ENCODE measurements at places on chromosomes 1 and 21. TPM values are rescaled to one million over a fixed set of nuclear protein-coding genes. Genes with fewer than 3 reads are reported as not detected.

GRCh38 chr1:4599521-4599920 lies 54.9 kb upstream of the AJAP1 start:
- DNase-seq, result no peak

GRCh38 chr1:8203056-8203455 lies 114.9 kb upstream of the SLC45A1 start:
- no peak for DNase-seq

DNA sequence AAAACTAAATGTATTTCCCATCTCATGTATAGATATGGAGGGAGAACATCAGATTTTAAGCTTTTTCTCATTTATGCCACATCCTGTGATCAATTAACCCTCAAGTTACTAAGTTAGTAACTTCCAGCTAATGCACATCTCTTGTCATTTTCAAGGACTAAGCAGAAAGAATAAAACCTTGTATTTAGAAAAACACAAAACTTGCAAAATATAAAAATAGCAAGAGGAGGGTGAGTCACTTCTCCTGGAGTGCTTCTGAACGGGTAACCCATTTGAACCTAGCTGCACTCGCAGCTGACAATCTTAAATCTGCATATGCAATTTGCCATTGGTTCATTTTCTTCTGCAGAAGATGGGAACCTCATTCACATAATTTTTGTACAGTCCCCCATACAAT lies 500.5 kb downstream of the SETD4 start:
- no peak for DNase-seq

- DNase-seq, result no peak
These were observed 2.6 kb downstream of the HMGN2 start for GRCh38 chr1:26474818-26475217.

Gene LIPI
- total RNA-seq, result not detected

- no peak for DNase-seq
These were observed 5.6 kb downstream of the TTC34 start for GRCh38 chr1:2795926-2796325.

Gene UMODL1
- not detected for total RNA-seq

DNA sequence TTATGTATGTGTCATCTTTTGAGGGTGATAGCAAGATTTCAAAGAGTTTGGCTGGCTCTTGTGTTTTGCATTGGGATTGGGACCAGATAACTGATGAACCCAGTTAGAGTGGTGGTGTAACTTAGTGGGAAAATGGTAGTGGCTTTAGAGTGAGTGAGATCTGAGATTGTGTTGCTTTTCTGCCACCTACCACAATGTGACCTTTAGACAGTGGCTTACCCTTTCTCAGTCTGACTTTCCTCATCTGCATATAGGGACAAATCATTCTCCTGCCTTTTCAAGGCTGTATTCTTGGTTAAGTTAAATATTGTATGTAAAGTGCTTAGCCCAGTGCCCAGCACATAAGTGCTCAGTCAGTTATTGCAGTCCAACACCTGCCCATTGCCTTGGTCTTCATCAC lies 31.3 kb downstream of the CENPF start:
- DNase-seq, result no peak

Gene STYXL2
- total RNA-seq, result 1.2 TPM

- DNase-seq, result no peak
These were observed 495.1 kb downstream of the SETD4 start for GRCh38 chr21:35565204-35565611.

- no peak for DNase-seq
These were observed 37.9 kb upstream of the ZBTB40 start for GRCh38 chr1:22413799-22414198.

DNA sequence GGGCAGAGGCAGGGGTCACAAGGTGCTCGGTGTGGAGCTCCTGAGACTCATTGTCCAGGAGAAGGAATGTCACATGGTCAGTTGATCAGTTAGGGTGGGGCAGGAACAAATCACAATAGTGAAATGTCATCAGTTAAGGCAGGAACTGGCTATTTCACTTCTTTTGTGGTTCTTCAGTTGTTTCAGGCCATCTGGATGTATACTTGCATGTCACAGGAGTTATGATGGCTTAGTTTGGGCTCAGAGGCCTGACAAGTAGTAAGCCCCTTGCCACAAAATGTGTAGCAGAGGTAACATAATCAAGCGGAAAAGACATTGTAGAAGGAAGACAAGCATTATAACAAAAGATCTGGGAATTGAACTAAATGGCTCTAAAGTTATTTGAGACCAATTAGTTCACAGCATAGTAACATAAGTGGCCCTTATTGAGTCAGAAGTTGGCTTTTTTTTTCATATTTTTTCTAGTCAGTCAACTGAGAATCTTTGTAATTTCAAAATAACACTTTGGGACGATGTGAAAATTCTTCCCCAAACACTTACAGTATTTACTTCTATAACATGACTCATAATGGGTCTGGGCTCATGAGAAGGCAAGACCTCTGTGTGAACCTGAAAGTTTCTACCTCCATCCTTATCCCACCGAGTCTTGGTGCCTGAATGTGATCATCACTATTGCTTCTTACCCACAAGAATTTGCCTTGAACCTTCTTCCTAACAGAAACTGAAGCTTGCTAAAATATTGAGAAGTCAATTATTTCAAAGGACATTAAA lies 137.0 kb upstream of the DPT start:
- DNase-seq, result no peak

GRCh38 chr1:248686815-248687214 lies 15.8 kb downstream of the OR14I1 start:
- DNase-seq, result no peak

DNA sequence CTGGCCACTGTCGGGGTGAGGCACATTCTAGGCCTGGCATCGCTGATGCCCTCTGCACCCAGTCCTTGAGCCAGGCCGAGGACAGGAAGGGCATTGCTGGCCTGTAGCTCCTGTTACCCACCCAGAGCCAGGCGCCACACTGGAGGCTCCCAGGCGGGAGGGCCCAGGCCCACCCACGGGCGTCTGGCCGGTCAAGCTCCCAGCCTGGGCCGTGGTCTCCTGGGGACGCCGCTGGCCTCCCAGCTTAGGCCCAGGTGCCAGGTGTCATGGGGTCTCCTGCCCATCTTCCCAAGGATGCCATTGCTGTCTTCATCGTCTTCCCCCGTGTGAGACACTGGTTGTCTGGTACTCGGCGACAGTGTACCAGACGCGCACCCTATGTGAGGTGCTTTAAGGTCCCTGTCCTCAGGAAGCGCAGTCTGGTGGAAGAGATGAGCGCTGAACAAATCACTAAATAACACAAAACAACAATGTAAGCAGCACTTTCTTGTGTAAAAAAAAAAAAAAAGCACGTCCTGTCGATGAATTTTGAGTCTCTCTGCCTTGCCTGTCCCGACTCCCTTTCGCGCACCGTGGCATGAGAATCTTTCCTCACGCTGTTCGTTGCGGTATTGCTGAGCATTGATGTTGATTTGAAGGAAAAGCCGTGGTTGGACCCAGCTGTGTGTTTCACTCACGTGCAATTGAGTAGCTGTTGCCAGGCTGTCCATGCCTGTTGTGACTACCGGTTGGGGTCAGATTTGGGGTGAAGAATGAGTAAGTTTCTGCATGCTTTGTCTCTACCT lies 27.0 kb upstream of the TRAPPC10 start:
- no peak for DNase-seq

DNA sequence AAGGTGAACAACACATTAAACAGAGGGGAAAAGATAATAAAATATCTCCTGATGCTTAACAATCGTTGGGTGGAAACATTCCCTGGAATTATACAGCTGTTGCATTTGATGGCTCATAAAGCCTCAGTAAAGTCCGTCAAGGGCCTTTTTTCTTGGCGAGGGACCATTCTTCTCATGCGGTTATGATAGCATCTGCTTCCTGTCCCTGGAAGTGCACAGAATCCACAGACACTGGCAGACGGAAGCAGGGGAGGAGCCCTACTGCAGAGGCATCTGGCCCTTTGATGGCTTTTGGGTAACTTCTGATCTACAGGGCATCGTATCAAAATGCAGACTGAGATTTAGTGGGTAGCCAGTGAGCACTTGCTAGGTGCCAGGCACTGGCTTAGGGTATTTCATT lies 286.9 kb downstream of the KIF26B start:
- DNase-seq, result no peak

DNA sequence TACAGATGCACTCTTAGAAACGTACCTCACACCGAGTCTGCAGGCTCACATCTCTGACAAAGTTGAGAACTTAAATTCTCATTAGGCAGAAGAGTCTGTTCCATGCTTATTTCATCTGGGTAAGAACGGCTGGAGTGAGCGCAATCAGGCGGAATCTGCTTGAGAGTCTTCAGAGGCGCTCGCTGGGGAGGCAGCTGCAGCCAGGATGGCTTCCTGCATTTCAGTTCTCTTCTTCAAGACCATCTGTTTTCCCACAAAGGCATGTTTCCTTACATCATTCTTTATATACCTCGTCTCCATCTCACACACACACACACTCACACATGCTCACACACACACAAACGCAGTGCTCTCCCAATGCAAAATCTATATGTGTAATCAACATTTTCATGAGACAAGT lies 497.1 kb downstream of the AJAP1 start:
- DNase-seq, result no peak

Gene TNFRSF8
- 2.4 TPM for total RNA-seq

- DNase-seq, result no peak
These were observed 13.9 kb downstream of the PALMD start for GRCh38 chr1:99659755-99660210.

DNA sequence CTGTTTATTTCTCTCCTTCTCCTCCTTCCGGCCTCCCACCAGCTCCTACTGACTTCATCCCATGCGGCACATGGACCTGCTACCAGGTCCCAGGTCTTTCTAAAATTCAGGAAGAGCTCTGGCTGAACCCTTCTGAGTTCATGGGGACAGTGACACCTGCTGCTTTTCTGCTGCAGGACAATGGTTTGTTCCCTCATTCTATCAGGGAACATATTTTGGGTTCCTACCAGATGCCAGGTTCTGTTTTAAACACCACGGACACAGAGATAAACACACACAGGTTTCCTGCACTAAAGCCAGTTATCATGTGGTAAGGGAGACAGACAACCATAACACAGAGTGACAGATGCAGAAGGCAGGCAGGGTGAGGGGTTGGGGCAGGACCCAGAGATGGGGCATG lies 114.0 kb upstream of the RAB4A start:
- no peak for DNase-seq

Gene INAVA
- not detected for total RNA-seq

DNA sequence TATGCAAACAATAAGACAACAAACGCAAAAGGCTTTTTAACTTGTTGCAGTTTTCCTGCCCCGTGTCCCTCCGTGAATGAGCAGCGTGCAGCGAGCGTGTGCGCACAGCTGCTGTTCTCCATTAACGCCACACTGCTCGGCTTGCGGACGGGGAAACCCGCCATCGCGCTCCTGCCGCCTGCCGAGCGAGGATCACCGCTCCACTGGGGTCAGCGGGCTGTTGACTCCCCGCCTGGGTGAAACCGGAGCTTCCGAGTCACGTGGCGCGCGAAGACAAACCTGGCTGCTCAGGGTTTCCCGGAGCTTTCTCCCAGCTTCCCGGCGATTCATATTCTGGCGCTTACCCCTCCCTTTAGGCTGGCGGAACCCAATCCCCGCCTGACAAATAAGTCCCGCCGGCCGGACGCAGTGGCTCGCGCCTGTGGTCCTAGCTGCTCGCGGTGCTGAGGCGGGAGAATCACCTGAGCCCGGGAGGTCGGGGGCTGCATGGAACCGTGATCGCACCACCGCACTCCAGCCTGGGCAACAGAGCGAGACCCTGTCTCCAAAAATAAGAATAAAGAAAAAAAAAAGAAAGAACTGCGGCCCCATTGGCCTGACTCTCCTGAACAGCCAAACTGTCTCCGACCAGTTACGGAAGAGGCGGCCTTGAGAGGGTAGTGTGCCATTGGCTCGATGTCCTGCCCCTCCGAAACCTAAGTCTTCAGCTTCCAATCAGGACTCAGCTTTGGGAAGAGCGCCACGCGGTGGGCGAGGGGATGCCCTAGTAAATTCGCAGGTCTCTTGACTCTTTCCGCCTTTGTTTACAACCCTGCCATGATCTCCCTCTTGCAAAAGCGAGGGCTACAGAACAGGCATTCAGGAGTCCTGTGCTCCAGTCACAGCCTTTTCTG lies at the start of gene CREB3L4:
CREB3L4 (plus strand) TSS at position 796 of the 893 bp plus-strand sequence. CDS start 624 bp downstream, outside the sequence.
- DNase-seq, result peak; percentile 94

DNA sequence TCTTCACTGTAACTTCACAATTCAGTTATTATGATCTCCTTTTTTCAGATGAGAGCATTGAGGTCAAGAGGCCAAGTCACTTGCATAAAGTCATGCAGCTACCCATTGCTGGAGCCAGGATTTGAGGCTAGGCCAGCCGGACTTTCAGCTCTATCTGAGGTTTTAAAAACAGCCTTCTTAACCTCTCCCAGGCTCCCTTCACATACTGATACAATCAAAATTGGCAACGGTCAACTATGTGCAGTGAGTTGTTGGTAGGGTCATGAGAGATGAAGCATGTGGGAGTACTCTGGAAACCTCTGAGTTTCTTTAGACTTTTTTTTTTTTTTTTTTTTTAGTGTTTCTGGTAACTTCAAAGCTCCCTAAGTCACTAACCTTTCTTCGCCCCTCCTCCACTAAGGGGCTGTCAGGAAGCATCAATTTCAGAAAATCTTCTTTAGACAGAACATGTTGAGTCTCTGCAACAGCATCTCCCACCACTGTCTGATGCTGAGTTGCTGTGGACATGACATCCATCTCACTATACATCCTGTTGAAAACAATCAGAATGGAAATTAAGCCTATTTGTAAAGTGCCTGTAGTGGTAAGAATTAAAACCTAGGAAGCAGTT lies 201.8 kb downstream of the SIPA1L2 start:
- no peak for DNase-seq

- no peak for DNase-seq
These were observed 197.2 kb downstream of the ADSS2 start for GRCh38 chr1:244254467-244254866.

Gene ZSWIM5
- 3.4 TPM for total RNA-seq

Gene S100A14
- 0.29 TPM for total RNA-seq

DNA sequence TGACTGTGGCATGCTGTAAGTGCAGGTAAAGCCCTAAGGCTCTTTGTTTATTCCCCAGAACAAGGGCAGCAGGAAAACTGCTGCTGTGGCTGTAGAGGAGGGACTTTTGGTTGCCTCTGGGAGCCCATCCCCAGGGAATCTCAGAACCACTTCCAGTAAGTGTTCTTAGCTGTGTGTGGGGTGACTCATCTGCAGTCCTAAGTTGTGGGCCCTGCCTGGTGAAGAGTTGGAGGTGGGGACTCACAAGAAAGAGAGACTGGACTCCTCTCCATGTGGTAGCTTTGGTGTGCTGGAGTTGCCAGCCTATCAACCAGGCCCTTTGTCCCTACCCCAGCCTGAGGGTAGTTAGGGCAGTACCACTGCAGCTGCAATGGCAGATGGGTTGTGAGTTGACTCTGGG lies 24.0 kb upstream of the DENND1B start:
- no peak for DNase-seq

DNA sequence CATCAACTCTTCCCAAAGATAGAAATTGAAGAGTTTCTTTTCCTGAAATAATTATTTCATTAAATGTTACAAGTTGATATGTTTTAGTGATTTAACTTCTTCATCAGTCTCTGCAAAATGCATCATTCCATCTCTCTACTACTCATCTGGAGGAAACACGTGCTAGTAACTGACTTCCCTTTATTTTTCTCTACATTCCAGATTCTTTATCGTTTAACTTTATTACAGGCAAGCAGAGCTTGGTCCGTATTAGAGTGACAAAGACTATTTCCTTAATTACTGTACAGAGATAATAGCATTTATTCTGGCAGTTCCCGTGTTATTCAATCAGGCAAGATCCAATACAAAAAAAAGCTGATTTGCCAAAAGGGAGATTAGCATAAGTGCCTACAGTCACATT lies 88.6 kb downstream of the TM2D1 start:
- DNase-seq, result no peak

Measured in uterus (tissue), 4 donors.